ENCODE measurements at places on chromosomes 7 and 10.

DNA sequence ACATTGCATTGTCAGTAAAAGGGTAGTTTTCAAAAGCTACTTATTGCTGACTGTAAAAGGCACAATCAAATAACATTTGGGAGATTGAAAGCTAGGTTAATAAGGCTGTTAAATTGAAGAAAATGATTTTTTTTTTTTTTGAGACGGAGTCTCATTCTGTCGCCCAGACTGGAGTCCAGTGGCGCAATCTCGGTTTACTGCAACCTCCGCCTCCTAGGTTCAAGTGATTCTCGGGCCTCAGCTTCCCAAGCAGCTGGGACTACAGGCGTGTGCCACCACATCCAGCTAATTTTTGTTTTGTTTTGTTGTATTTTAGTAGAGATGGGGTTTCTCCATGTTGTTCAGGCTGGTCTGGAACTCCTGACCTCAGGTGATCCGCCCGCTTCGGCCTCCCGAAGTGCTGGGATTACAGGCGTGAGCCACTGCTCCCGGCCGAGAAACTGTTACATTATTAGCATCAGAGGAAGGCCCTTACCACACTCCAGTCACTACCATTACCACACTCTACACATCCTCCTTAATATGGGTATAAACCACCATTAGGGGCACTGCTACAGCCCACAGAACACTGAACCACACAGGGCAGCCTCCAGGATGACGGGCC is 1.0 kb downstream of the CYP51A1 start:
- H3K4me3 ChIP-seq, result peak overlapping the region; percentile 93
- no peak for DNase-seq
- H3K36me3 ChIP-seq, result peaks cover 15% of the 10 kb centered on the region
- peak overlapping the region; percentile 91 for H3K27ac ChIP-seq

- no peak for DNase-seq
- peaks cover 2% of the 10 kb centered on the region for H3K4me1 ChIP-seq
- H3K36me3 ChIP-seq, result no peaks in the 10 kb centered on the region
- no peak overlapping the region for H3K27ac ChIP-seq
Observed at GRCh38 chr7:123580406-123581161, 21.0 kb upstream of the ASB15 start.

DNA sequence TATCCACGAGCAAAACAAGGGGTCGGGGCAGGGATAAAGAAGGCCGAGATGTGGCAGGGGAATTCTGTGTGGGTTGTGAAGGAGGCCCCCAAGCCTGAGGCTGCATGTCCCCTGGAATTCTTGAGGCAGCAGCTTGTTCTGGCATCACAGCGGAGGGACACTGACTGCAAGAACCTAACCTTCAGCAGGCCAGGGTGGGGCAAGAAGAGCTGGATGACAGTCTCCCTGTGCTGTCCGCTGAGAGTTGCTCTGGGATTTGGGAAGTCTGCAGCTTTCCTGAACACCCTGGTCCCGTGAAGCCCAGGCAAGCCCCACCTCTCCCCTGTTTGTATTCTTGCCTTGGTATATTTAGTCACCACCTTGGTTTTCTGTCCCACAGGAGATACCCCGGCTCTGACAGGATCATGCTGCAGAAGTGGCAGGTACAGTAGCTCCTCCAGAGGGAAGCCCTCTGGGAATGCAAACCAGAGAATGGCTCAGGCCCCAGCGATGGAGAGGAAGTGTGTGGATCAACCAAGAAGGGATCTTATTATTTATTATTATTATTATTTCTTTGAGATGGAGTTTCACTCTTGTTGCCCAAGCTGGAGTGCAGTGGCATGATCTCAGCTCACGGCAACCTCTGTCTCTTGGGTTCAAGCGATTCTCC is 1.9 kb upstream of the LRRC18 start:
- H3K4me3 ChIP-seq, result no peak overlapping the region
- H3K4me1 ChIP-seq, result no peaks in the 10 kb centered on the region
- H3K27ac ChIP-seq, result no peak overlapping the region
- no peak for DNase-seq
- no peaks in the 10 kb centered on the region for H3K36me3 ChIP-seq

DNA sequence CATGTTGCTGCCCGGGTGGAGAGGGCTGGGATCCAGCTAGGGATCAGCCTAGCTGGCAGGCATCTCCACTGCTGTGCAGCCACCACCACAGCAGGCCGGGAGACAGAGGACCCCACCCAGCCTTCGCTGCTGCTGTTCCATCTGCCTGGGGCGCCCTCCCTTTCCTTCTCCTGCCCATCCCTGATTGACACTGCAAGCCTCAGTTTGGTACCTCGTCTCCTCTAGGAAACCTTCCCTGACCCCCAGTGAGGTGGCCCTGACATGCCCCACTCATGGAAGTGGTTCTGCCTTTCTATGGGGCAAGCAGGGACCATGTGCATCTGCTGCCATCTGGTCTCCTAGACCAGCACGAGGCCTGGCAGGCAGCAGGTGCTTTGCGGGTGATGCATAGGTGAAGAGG is 30.4 kb upstream of the DPYSL4 start:
- H3K4me3 ChIP-seq, result no peak overlapping the region
- H3K27me3 ChIP-seq, result no peaks in the 10 kb centered on the region
- no peaks in the 10 kb centered on the region for H3K4me1 ChIP-seq
- H3K36me3 ChIP-seq, result no peaks in the 10 kb centered on the region
- no peak for DNase-seq
- H3K27ac ChIP-seq, result no peak overlapping the region

- no peak for DNase-seq
- no peak overlapping the region for H3K4me3 ChIP-seq
- peaks cover 15% of the 10 kb centered on the region for H3K4me1 ChIP-seq
- peak overlapping the region; percentile 66 for H3K27ac ChIP-seq
- H3K36me3 ChIP-seq, result peaks cover 15% of the 10 kb centered on the region
Observed at GRCh38 chr10:878333-878759, 53.2 kb downstream of the LARP4B start.

GRCh38 chr10:96856317-96856716 is 24.2 kb downstream of the LCOR start:
- DNase-seq, result no peak
- no peak overlapping the region for H3K4me3 ChIP-seq
- no peak overlapping the region for H3K27ac ChIP-seq
- peaks cover 6% of the 10 kb centered on the region for H3K36me3 ChIP-seq
- H3K4me1 ChIP-seq, result peaks cover 4% of the 10 kb centered on the region
- no peaks in the 10 kb centered on the region for H3K27me3 ChIP-seq

- no peaks in the 10 kb centered on the region for H3K27me3 ChIP-seq
- H3K36me3 ChIP-seq, result no peaks in the 10 kb centered on the region
- no peak for DNase-seq
- no peaks in the 10 kb centered on the region for H3K4me1 ChIP-seq
Observed at GRCh38 chr10:28478646-28479045, 54.3 kb upstream of the WAC start.

DNA sequence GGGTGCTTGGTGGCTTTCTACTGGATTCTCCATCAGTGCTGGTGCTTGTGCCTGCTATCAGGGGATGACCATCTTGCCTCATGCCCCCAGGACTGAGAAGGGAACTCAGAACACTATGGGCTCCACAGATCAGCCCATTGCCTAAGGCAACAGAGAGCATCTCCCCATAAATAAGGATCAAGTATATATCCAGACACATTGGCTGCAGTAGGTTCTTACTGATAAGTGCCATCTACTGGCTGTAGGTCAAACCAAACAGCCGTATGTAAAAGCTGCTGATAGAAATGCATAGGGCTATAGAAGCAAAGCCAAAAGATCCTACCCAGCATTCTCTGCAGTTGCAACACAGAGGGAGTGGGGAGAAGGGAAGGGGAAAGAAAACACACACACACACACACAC is 153.7 kb downstream of the CDK14 start:
- no peak overlapping the region for H3K27ac ChIP-seq
- peaks cover 2% of the 10 kb centered on the region for H3K4me1 ChIP-seq
- no peak overlapping the region for H3K4me3 ChIP-seq
- no peaks in the 10 kb centered on the region for H3K27me3 ChIP-seq
- no peak for DNase-seq
- H3K36me3 ChIP-seq, result no peaks in the 10 kb centered on the region

DNA sequence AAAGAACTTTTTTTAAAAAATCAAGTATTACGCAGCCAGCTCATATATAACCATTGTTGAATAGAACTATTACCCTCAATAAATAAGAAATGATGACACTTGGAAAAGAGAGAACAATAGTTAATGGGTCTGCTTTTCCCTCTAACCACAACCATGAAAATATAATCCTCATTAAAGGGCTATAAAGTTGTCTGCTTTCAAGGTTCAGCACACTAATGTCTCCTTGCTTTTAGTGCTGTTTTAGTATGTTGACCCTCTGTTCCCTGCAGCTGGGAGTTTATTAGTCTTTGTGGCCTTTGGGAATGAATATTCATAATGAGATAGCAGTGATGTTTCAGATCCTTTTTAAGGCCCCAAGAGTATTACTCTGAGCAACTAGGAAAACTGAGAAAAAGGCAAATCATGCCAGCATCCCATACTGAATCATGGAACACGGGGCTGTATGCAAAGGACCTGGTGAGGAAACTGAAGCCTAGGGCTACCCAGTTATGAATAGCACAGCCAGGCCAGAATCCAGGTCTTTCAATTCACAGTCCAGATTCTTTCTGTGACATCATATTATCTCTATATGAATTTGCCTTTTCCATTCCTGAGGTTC is 332.0 kb upstream of the LRGUK start:
- no peaks in the 10 kb centered on the region for H3K27me3 ChIP-seq
- no peaks in the 10 kb centered on the region for H3K4me1 ChIP-seq
- no peak overlapping the region for H3K4me3 ChIP-seq
- H3K27ac ChIP-seq, result no peak overlapping the region
- no peaks in the 10 kb centered on the region for H3K36me3 ChIP-seq

GRCh38 chr7:41466760-41467384 is 236.0 kb downstream of the INHBA start:
- H3K27me3 ChIP-seq, result no peaks in the 10 kb centered on the region
- H3K4me1 ChIP-seq, result peaks cover 47% of the 10 kb centered on the region
- no peak for DNase-seq
- H3K36me3 ChIP-seq, result no peaks in the 10 kb centered on the region

GRCh38 chr10:34187201-34187600 is 627.9 kb downstream of the PARD3 start:
- peaks cover 9% of the 10 kb centered on the region for H3K4me1 ChIP-seq
- no peaks in the 10 kb centered on the region for H3K27me3 ChIP-seq
- no peaks in the 10 kb centered on the region for H3K36me3 ChIP-seq

- no peak overlapping the region for H3K4me3 ChIP-seq
- no peaks in the 10 kb centered on the region for H3K4me1 ChIP-seq
- no peaks in the 10 kb centered on the region for H3K27me3 ChIP-seq
- no peak overlapping the region for H3K27ac ChIP-seq
Observed at GRCh38 chr7:135381369-135381768, 128.5 kb downstream of the CNOT4 start.

DNA sequence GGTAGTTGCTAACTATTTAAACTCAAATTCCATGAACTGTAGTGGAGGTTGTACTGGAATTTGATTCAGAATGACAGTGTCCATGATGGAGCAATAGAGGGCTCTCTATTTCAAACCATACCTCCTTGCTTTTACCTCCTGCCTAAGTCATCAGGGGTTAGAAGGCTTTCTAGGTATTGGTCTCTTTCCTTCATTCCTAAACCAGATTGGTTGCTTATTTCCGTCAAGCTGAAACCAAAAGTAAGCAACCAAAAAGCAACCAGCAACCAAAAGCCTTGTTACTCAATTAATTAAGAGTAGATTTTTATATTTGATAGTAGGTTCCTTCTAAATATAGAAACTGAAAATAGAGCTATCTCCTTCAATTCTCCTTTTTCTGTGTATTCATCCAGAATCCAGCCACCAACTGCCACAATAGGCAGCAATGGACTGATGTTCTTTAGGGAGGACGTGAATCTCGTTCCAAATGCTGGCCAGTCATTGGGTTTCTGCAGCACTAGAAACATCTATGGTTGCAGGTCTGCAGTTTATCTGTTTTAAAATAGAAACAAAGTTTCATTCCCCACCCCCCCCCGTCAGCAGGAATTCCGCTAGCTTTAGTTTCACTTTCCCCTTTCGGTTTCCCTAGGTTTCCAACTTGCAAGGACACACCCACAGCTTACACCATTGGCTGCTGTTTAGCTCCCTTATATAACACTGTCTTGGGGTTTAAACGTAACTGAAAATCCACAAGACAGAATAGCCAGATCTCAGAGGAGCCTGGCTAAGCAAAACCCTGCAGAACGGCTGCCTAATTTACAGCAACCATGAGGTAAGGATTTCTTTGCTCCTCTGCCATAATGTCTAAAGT is at the start of gene IFIT1:
TSS of gene IFIT1 (plus strand) at position 717 of the 850 bp plus-strand sequence. CDS start at position 807, 90 bp downstream.
- H3K4me3 ChIP-seq, result peak within 1 kb of the TSS; percentile 83
- H3K27me3 ChIP-seq, result no peaks in the 10 kb centered on the region
- DNase-seq, result peak; percentile 55
- H3K4me1 ChIP-seq, result peaks cover 17% of the 10 kb centered on the region
- H3K36me3 ChIP-seq, result no peaks in the 10 kb centered on the region

GRCh38 chr7:121620206-121620605 is 224.1 kb upstream of the FAM3C start:
- no peaks in the 10 kb centered on the region for H3K4me1 ChIP-seq
- no peaks in the 10 kb centered on the region for H3K36me3 ChIP-seq
- no peak for DNase-seq

- no peaks in the 10 kb centered on the region for H3K4me1 ChIP-seq
- H3K27ac ChIP-seq, result no peak overlapping the region
- H3K36me3 ChIP-seq, result no peaks in the 10 kb centered on the region
- no peak for DNase-seq
- no peaks in the 10 kb centered on the region for H3K27me3 ChIP-seq
Observed at GRCh38 chr7:7228967-7229366, 46.6 kb downstream of the C1GALT1 start.

DNA sequence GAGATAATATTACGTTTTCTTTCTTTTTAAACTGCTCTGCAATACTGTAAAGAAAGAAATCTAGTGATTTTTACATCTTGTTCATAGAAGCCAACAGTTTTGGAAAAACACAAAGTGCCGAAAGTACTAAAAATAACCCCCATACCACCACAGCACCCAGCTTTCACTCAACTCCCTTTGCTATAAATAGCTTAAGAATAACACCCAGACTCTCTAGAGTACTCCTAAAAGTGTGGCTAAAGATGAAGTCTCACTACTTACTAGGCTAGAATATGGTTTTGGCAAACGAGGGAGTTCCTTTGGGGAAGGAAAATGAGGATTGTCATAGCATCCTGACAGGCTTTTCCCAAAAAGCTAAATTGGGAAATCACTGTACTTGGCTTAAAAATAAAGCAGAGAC is 151.8 kb upstream of the ANK3 start:
- H3K36me3 ChIP-seq, result no peaks in the 10 kb centered on the region
- H3K4me3 ChIP-seq, result no peak overlapping the region
- H3K4me1 ChIP-seq, result no peaks in the 10 kb centered on the region
- no peak for DNase-seq
- H3K27ac ChIP-seq, result no peak overlapping the region

Measured in liver (tissue), 10 donors.